Forelimb muscle (tissue), 1 donor: ENCODE measurements at places on chromosomes 6 and 20.

DNA sequence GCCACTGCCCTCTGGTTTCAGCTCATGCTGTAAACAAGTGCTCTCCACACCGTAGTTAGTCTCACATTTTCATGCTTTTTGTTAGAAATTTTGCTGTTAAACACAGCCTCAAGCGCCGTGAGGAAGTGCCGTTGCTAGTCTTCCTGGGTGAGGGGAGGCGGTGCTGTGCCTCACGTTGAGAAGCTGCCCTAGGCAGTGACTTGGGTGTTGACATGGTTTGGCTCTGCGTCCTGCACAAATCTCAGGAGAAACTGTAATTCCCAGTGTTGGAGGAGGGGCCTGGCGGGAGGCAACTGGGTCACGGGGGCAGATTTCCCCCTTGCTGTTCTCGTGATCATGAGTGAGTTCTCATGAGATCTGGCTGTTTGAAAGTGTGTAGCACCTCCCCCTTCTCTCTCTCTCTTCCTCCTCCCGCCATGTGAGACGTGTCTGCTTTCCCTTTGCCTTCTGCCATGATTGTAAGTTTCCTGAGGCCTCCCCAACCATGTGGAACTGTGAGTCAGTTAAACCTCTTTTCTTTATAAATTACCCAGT is 95.8 kb downstream of the ERMARD start:
- no peak for DNase-seq

DNA sequence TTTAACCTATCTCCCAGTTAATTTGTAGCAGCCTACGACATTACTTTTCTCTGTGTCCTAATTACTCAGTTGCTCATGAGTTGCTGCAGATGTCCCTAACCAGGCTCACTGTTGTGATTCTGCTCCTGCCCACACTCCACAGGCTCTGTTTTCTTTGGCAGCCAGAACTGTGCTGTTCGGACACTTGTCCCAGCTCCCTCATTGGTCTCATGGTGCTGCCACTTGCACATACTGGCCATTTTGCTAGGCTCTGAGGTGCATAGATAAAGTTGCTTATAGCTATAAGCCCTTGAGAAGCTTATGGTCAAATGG is 55.0 kb downstream of the NOX3 start:
- DNase-seq, result no peak

- DNase-seq, result no peak
These were observed 20.9 kb downstream of the DEF6 start for GRCh38 chr6:35318196-35319171.

GRCh38 chr20:37463726-37464494 is 57.1 kb upstream of the NNAT start:
- no peak for DNase-seq

- DNase-seq, result peak; percentile 94
These were observed 375.8 kb downstream of the QKI start for GRCh38 chr6:163790266-163790840.

DNA sequence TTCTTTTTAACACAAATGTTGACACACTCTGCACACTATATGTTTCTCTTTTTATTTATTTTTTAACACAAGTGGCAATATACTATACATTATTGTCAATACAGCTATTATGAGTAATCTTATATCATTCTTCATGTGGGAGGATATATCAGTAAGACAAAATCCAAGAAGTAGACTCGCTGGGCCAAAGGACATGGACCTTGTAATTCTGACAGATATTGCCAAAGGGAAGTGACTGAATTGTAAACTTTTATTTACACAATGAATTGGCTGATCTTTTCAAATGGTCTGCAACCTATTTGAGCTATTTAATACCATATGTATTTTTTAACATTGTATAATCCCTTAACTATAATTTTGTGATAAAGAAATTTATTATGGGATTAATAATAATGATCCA is 56.0 kb downstream of the CCDC170 start:
- DNase-seq, result no peak

- DNase-seq, result peak; percentile 79
These were observed 4.8 kb upstream of the SOX4 start for GRCh38 chr6:21588481-21589351.

- no peak for DNase-seq
These were observed 256.4 kb upstream of the MARCKS start for GRCh38 chr6:113600551-113601339.

DNA sequence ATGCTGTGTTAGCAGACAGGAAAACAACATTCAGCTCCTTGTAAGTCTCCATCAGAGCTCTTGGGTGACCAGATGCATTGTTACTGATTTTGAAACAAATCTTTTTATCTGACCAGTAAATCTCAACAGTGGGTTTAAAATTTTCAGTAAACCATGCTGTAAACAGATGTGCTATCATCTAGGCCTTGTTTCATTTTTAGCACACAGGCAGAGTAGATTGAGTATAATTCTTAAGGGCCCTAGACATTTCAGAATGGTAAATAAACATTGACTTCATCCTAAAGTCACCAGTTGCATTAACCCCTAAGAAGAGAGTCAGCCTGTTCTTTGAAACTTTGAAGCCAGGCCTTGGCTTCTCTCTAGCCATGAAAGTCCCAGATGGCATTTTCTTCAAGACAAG is 237.2 kb upstream of the BMP2 start:
- DNase-seq, result no peak

GRCh38 chr6:29628419-29629281 is 4.3 kb downstream of the GABBR1 start:
- DNase-seq, result peak; percentile 25

DNA sequence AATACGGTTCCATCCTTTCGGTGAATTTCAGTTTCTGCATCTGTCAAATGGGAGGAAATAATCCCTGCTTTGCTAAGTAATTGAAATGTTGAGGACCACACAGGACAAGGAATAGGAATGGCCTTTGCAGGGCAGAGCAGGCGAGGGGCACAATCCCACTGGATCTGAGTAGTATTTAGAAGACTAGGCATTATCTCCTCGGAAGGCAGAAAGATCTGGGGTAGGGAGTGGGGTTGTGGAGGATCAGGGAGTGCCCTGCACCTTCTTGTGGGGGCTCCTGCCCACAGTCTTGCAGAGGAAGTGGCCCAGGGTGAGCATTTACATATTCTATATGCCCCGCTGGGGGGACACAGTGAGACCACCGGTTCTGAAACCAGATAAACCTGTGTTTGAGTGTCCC is 87.1 kb upstream of the SIRPA start:
- DNase-seq, result no peak

DNA sequence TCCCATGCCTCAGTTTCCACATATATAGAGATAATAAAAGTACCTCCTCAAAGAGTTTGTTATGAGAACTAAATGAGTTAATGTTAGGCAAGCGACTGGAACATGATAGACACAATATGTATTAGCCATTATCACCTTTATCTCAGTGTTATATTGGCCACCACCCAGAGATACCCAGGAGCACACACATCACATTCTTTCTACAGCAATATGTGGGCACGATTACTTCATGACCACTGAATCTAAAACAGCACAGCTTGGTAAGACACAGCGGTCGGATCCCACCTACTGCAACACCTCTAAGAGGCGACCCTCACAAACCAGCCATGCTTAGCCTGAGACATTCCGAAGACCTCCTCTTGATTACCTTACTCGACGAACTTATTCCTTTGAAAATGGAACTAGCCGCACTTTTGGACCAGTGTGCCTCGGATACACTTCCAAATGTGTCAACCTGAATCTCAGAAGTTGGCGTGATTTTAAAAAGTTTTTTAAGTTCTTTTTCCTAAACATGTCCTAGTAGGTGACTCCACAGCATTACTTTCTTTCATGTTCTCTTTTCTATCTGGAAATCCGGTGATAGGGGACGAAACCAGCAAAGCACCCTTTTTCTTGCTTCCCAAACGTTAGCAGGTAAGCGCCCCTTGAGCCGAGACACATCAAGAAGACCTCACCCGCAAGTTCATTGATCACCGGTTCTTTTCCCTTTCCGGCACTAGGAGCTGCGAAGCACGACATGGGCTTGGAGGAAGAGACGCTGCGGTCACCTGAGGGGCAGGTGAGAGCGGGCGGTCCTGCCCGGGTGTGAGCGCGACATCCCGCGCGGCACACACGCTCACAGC is 923 bp downstream of the GMDS start:
- no peak for DNase-seq

- DNase-seq, result no peak
These were observed 29.9 kb upstream of the SLC23A2 start for GRCh38 chr20:5031206-5031557.

DNA sequence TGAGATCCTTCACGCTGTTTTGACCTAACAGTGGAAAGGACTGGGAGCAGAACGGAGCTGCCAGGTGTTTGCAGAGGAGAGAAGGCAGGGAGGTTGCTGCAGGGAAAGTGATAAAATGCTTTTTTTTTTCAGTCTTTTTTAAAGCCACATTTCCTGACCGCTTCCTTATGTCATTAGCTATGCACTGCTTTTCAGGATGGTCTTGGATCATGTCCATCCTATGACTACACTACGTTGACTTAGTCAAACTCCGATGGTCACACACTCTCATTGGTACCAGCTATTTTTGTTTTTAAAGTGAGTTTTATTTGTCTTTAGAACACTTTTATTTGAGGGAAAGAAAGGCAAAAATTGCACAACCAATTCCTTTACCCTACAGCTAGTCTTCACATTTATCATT is 89.2 kb upstream of the EXOC2 start:
- DNase-seq, result no peak

DNA sequence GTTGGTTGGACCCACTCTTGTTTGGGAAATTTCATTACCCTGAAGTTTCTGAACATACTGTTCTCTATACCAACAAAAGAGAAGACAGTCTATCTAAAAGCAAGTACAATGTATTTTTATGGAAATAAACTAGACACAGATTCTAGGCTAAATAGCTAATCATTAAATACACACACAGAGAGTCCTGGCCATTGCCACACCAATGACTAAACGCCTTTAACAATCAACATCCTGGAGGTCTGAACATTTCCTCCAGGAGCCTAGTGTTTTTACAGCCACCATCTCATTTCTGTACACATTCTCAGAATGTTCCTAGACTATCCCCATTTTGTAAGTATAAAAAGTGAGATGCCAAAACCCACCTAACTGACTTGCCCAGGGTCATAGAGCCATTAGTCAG is 141.6 kb upstream of the RREB1 start:
- DNase-seq, result no peak

DNA sequence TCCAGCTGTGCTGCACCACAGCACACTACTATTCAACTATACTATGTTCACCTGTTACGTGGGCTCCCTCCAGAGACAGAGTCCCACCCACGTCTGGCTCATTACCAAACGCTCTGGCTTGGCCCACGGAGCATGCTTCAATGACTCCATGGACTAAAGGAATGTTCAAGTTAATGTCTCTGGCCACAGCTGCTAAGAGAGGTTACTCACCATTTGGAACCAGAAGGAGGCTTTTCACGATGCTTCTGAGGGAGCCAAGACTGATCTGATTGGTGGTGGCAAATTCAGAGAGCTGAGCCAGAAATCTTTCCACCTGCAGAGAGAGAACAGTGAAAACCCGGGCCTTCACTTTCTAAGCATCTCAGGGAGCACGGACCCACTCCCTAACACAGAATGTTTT is 15.6 kb downstream of the COMMD7 start:
- no peak for DNase-seq

GRCh38 chr6:170253910-170254269 is 37.0 kb downstream of the DLL1 start:
- no peak for DNase-seq

GRCh38 chr20:21151791-21152190 is 25.9 kb downstream of the KIZ start:
- no peak for DNase-seq

DNA sequence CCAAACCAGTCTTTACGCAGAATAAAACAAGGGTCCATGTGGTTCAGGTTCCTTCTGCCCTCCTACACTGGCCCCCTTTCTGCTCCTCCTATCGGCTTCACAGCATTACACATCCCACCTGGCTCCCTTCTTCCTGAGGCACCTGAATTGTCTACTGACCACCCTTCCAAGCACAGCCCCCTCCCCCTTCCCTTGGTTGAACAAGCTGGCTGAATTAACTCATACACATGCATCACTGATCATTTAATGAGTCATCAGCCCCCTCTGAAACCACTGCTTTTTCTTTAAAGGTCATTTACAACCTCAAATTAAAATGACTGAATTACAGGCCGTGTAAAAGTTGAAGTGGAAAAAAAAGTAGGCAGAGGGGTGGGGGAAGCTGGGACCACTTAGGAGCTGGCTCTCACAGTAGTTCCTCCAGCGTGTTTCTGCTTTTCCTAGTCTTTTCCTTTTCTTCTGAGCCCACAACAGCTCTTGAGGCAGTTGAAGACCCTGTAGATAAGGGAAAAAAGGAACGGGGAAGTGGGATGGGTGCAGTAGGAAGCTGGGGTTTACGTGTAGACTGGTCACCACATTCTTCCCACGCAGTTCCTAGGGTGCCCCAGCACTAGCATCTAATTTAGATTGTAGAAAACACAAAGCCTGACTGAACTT is 67.6 kb downstream of the FYN start:
- no peak for DNase-seq

DNA sequence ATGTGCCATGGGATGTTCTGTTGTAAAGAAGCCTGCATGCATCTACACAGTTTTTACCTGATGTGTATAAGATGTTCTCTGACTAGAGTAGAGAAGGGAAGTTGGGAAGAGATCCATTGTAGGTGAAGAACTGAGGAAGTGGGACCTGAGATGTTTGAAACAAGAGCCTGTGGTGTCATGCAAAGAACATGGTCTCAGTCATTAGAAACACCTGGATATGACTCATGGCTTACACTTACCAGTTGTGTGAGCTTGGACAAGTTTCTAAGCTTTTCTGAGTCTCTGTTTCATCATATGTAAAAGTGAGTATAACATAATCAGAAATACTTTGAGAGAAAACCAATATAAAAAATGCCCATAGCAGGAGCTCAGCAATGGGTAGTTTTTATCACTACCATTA is 51.9 kb upstream of the SEC63 start:
- DNase-seq, result no peak

DNA sequence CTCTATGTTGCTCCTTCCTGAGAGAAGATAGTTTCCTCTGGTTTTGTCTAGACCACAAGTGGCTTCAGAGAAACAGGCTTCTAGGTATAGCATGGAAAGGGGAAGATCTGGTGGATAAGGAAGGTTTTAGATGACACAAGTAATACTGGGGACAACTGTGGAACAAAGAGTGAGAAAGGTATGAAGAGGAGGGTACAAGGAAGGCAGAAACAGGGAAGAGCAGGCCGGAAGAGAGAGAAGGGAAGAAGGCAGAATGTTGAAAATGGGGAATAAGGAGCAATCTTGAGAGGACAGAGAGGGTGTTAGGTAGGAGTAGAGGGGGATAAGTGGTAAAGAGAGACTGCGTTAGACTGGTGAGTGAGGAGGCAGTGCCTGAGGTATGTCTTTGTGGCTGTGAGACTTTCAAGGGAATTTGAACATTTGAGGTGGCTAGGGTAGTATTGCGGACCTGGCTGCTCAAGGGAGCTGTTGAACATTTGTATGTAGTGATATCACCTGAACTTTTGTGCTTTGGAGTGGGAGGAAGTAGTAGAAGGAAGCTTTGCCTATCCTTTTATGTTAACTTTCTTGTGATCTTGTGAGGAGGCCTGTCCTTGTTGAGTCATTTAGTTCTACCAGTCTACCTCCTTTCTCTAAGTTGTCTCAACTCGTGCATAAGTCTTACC is 69.5 kb downstream of the FOXO3 start:
- no peak for DNase-seq
